ENCODE measurements at places on chromosomes 2 and 18.

DNA sequence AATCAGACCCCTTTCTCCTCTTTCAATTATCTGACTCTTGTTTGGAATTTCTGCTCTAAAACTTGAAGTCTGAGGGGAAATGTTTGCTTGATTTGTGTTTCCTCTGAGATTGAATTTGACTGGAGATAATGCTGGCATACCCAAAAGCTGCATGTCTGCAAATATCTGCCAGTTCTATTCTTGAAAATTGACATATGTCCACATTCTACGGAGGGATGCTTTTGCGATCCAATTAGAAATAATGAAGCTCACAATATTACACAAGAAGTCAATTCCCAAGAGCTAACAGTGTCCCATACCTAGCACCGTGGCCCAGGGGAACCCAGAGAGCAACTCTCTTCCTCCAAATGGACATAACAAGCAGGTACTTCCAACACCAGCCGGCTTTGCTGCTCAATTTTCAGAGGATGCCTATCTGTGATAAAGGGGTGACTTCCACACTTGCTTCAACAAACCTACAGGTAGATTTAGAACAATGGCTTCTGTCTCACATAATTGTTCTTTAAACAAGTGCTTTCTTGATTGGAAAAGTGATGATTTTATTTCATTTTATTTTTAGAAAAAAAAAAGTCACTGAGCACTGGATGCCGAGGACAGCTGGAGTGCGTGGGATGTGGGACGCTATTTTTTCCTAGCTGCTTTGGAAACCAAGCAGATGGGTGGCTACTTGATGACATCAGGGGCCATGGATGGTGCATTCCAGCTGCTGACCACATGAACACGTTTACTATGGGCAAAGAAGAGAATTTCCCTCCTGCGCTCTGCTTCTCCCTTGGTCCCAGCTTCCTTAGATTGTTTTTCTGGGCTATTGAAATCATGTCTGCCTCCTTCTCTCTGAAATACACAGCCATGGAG lies 488.9 kb downstream of the RNF144A start:
- no peak for DNase-seq

GRCh38 chr18:27778925-27779324 lies 398.0 kb downstream of the CDH2 start:
- DNase-seq, result no peak

- no peak for DNase-seq
Observed at GRCh38 chr18:56967035-56967434, 179.9 kb upstream of the BOD1L2 start.

DNA sequence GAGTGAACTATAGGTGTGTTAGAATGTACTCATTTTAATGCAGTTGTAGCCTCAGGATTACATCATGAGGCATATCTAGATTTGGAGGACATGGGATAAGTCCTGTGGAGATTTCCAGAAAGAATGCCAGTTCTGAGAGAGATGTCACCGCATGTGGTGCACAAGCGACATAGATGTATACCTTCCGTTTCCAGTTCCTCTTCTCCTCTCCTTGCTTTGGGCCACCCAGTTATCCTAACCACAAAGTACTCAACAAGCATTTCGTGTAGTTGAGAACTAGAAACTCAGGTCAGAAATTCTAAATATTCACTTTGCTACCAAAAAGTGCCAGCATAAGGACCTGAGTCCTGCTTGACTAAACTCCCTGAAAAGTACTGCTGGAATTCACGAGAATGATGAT lies 66.5 kb downstream of the KCTD18 start:
- DNase-seq, result no peak

- no peak for DNase-seq
Observed at GRCh38 chr2:124961132-124961531, 936.0 kb downstream of the CNTNAP5 start.

DNA sequence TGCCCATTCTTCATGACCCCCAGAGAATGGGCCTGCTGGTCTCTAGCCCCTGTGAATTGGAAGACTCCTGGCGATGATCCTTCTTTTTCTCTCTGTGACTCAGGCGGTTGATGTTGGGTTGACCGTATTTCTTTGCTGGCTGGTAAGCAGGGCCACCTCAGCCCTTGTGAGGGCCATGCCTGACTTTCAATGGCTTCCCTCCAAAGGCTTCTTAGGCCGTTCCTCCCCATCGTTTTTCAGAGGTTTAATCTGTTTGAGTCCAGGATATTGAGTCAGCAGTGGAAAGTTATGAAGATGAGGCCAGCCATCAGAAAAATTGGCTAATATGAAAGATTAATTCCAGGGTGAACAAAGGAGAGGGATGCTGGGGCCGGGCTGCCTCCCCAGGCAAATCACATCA lies 13.6 kb downstream of the HPCAL1 start:
- DNase-seq, result no peak

DNA sequence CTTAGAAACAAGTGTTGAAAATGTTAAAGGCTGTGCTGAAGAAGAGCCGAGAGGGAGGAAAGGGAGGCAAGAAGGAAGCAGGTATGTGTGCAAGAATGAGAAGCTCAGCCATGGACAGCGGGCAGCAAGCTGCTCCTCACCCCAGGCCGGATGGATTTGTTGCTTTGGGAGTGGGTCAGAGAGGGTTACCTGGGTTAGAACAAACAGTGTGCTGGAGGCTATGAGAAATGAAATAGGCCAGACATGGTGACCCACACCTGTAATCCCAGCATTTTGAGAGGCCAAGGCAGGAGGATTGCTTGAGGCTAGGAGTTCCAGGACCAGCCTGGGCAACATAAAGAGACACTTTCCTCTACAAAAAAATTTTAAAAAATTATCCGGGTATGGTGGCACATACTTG lies 97.5 kb downstream of the TANC1 start:
- DNase-seq, result no peak

DNA sequence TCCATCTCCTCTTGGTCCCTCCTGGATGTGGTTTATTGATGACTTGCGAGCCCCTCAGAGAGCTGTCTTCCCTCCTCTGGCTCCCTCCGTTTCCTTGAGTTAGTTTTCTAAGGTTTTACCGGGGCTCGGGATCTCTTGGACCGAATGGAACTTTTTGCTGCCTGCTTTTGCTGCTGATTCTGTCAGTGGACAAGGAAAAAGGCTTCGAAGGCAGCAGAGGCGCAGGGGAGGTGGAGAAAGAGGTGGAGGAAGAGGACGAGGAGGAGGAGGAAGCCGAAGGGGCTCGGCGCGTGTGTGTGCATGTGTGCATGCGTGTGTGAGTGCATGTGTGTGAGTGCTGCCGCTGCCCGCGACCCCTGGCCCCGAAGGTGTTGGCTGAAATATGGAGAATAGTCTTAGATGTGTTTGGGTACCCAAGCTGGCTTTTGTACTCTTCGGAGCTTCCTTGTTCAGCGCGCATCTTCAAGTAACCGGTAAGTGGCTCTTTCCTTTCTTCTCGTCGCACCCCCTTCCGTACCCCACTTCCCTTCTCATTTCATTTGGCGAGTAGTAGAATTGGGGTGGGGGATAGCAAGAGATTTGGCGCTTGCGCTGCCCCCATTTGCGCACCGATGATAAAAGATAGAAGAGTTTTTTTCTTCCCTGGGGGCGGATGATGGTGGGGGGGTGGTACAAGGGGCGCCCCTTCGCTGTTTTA lies 557 bp downstream of the DCC start:
- DNase-seq, result no peak

- DNase-seq, result no peak
Observed at GRCh38 chr18:27075828-27076227, 109.3 kb downstream of the CHST9 start.

All from cortex of kidney (tissue), 1 donor.